ENCODE measurements at places on chromosomes 4 and X. TPM values are rescaled to one million over a fixed set of nuclear protein-coding genes. Genes with fewer than 3 reads are reported as not detected.

KLHL4 gene
- 0.08 TPM for total RNA-seq

MAGEB17 gene
- total RNA-seq, result not detected

JCHAIN gene
- 21.1 TPM for total RNA-seq

IQCM gene
- not detected for total RNA-seq

ZFP42 gene
- not detected for total RNA-seq

ADAMTS3 gene
- total RNA-seq, result 0.32 TPM

PABPC1L2A gene
- total RNA-seq, result not detected

KIF4A gene
- 9.4 TPM for total RNA-seq

MAGEB4 gene
- not detected for total RNA-seq

GPR119 gene
- not detected for total RNA-seq

SPP1 gene
- total RNA-seq, result 1.4 TPM

FOXR2 gene
- not detected for total RNA-seq

JADE3 gene
- total RNA-seq, result 4.9 TPM

MAGEA8 gene
- not detected for total RNA-seq

TIGD2 gene
- 3.6 TPM for total RNA-seq

SPANXC gene
- total RNA-seq, result not detected

POF1B gene
- total RNA-seq, result 30.9 TPM

PLA2G12A gene
- 34.8 TPM for total RNA-seq

TEX11 gene
- total RNA-seq, result not detected

SPACA5 gene
- total RNA-seq, result not detected

GSX2 gene
- not detected for total RNA-seq

CD38 gene
- total RNA-seq, result 2.6 TPM

NLRP2B gene
- total RNA-seq, result not detected

ZNF674 gene
- 3.6 TPM for total RNA-seq

UBE2A gene
- total RNA-seq, result 44.7 TPM

BCORL1 gene
- 2.6 TPM for total RNA-seq

DUSP9 gene
- 0.76 TPM for total RNA-seq

FHDC1 gene
- total RNA-seq, result 5.9 TPM

MED28 gene
- 34.4 TPM for total RNA-seq

UGT2A1 gene
- total RNA-seq, result not detected

SSX3 gene
- not detected for total RNA-seq

TMEM35A gene
- total RNA-seq, result 1.1 TPM

H2BW2 gene
- total RNA-seq, result not detected

GDPD2 gene
- 0.96 TPM for total RNA-seq

TLR10 gene
- total RNA-seq, result 0.40 TPM

ARL9 gene
- 0.24 TPM for total RNA-seq

WAS gene
- 1.2 TPM for total RNA-seq

CRMP1 gene
- 1.8 TPM for total RNA-seq

GRID2 gene
- total RNA-seq, result not detected

NPFFR2 gene
- total RNA-seq, result not detected

GABRG1 gene
- not detected for total RNA-seq

LRCH2 gene
- total RNA-seq, result 0.12 TPM

TMEM47 gene
- 0.92 TPM for total RNA-seq

SPANXB1 gene
- not detected for total RNA-seq

STPG2 gene
- 0.20 TPM for total RNA-seq

NEUROG2 gene
- total RNA-seq, result not detected

ALPK1 gene
- 14.5 TPM for total RNA-seq

NEXMIF gene
- 0.08 TPM for total RNA-seq

SMAD1 gene
- total RNA-seq, result 34.0 TPM

CT47B1 gene
- not detected for total RNA-seq
